ENCODE measurements at places on chromosomes 7 and 10.

DNA sequence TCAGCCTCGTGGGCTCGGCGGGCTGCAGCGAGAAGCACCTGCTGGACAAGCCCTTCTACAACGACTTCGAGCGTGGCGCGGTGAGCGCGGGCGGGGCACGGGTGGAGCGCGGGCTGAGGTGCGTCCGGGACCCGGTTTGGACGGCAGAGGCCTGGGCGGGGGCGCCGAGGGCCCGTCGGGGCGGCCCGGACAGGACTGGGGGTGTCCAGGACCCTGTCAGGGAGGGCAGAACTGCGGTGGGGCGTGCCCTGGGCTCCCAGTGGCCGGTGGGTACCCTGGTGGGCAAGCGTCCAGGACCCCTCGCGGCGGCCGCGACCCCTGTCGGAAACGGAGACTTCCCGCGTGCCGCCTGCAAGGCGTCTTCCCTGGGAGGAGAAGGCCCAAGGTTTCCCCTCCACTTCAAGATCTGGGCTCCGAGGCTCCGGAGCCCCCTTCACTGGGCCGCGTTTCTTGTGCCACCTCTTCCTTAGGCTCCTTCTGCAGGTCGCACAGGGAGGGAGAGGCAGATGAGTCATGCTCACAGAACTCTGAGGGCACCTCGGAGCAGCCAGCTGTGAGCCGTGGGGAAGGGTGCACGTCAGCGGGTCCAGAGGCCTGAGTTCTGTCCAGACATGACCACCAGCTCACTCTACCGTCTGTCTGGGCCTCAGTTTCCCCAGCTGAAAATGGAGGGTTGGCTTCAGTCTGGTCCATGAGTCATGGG is 485 bp downstream of the ALOX5 start:
- DNase-seq, result peak; percentile 52

DNA sequence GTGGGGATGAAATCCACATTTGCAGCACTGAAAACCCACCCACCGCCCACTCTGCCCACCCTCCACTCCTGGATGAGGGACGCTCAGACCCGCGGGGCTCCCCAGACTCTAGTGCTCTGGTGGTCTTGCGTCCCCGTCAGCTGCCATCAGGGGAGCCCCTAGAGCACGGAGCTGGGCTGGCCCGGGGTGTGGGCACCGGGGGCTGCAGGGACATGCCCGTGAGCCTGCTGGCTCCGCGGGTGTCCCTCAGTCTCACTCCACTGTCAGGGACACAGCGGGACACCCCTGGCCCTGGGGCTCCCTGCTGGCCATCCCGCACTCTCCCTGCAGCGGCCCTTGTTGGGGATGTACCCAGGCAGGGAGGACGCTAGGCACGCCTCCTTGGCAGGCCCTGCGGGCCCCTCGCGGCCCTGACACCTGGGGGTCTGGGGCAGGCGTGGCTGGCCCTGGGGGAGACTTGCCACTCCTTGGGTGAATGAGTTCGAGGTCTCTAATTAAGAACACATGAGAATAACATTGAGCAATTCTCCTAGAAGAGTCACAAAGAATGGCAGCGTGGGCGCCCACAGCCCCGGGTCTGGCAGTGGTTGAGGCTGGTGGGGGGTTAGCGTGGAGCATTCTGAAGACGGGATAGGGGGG is 64.2 kb downstream of the CFAP46 start:
- no peak for DNase-seq

- no peak for DNase-seq
These were observed 8.1 kb upstream of the ADAP1 start for GRCh38 chr7:962401-963081.

GRCh38 chr10:17062009-17062408 is 67.6 kb downstream of the CUBN start:
- DNase-seq, result no peak

DNA sequence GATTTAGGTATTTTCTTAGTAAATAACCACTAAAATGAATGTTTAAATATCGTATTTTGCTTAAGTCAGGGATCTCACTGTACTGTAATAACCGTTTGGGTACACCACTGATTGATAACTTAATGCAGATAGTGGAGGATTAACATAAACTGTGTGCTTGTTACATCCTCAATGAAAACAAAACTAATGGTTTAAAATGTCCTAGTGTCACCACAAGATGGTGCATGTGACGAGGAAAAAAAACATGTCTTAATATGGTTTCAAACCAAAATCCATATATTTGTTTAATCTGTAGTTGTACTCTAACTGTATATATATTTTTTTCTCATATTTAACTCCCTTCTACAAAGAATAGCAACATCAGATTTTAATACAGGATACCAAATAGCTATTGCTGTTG is 19.2 kb downstream of the ARMC10 start:
- no peak for DNase-seq

DNA sequence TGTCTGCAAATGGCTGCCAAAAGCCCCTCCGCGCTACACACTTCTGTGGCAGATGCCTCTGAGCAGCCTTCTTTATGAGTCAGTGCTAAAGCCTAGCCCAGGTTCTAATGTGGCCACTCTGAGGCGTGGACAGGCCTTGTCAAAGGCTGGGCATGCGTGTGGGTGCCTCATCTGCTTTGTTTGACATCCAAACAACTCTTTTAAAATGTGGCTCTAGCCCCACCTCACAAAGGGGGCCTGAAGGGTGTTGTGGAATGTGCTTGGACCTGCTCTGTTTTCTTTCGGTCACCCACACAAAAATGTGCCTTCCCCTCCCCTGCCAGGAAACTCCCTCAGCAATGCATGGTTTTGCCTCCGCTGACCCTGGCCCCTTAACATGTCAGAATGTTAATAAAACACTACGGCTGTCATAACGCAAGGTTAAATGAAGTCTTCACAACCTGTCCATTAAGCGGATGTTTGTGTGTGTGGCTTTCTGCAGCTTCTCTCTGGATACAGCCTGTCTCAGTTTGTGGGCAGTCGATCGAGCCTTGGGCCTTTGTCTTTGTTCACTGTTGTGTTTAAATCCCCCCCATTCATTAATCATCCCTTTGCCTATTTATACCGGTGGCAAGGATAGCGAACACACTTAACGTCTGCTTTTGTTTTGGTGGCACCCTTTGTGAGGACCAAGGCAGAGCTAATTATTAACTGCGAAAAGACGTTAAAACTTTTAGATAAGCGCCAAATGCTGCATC is 718.9 kb downstream of the LRMDA start:
- DNase-seq, result no peak

All from NB4 (cell line).